ENCODE measurements at places on chromosomes 4 and X.

- DNase-seq = no peak
Measured at GRCh38 chr4:153448003-153448731, 18.0 kb upstream of the TMEM131L start.

DNA sequence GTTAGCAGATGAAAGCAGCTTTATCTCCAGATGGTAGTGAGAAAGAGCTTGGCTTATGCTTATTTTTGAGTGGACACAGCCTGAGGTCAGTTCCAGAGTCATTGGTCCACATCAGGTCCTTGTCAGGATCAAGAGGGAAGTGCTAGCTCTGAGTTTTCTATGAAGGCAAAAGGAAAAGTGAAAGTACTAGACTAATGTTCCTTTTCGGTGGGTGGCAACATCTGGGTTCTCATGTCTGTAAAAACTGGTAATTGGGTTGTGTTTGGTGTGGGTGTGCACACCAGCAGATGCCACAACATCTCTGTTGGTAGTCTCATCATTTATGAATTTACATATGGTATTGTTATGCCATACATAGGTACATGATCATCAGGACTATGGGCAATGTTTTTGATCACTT, 210.5 kb downstream of the PWWP3B start:
- no peak for DNase-seq

GRCh38 chr4:37644962-37645361, 41.2 kb downstream of the RELL1 start:
- no peak for DNase-seq

DNA sequence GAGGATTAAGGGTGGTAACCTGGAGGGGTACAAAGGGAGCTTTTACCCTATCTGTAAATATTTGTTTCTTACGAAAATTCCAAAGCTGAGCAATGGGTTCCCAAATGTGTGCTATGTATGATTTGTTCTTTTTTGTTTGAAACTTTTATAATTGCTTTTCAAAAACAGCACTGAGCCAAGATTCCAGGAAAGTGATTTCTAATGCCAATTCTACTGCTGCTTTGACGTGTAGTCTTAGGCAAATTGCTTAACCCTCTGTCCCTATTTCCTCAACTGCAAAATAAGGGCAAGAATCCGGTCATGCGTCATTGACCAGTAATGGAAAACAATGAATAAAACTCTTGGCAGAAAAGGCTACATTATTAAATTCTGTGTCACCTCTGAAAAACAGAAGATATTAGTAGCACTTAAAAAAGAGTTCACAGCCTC, 454.7 kb downstream of the IL15 start:
- DNase-seq = no peak

- DNase-seq = no peak
Measured at GRCh38 chr4:133316909-133317308, 167.8 kb downstream of the PCDH10 start.

- no peak for DNase-seq
Measured at GRCh38 chr4:123807866-123808265, 411.3 kb downstream of the SPRY1 start.

- no peak for DNase-seq
Measured at GRCh38 chr4:40699648-40700047, 50.1 kb upstream of the NSUN7 start.

DNA sequence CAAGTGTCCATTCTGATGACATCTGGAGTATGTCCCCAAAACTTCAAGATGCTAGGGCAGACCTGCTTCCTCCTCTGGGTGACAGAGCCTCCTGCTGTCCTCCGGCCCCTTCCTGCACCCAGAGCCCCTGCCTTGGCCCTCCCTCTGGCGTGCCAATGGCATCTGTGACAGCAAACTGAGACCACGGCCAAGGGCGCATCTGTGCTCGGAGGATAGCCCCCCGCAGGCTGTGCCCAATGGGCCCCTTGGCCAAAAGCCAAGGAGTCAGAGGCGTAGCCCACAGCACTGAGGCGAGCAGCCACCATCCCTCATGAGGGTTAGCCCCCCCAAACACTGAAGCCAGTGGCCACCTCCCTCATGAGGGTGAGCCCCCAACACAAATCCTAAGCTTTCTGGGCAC, 7.9 kb downstream of the LRPAP1 start:
- DNase-seq = no peak

- no peak for DNase-seq
Measured at GRCh38 chr4:61675464-61675863, 475.3 kb downstream of the ADGRL3 start.

DNA sequence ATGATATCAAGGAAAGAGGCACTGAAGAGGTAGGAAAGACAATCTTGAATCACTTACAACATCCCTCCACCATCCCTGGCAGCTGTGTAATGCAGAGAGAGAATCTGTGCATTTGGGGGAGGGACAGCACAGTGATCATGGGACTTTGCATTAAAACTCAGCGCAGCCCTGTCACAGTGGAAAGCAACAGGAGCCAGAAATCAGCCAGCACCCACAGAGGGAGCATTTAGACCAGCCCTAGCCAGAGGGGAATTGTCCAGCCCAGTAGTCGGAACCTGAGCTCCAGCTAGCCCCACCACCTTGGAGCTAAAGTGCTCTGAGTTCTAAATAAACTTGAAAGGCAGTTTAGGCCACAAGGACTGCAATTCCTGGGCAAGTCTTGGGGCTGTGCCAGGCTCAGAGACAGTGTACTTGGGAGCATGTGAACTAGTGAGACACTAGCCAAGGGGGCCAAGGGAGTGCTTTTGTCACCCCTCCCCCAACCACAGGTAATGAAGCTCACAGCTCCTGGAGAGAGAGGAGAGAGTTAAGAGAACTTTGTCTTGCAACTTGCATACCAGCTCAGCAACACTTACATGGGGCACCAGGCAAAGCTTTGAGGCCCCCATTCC, 83.9 kb upstream of the FAM241A start:
- no peak for DNase-seq

- DNase-seq = no peak
Measured at GRCh38 chrX:153750127-153750774, 13.8 kb upstream of the PLXNB3 start.

GRCh38 chr4:184727430-184727829, 6.5 kb downstream of the CENPU start:
- DNase-seq = no peak

DNA sequence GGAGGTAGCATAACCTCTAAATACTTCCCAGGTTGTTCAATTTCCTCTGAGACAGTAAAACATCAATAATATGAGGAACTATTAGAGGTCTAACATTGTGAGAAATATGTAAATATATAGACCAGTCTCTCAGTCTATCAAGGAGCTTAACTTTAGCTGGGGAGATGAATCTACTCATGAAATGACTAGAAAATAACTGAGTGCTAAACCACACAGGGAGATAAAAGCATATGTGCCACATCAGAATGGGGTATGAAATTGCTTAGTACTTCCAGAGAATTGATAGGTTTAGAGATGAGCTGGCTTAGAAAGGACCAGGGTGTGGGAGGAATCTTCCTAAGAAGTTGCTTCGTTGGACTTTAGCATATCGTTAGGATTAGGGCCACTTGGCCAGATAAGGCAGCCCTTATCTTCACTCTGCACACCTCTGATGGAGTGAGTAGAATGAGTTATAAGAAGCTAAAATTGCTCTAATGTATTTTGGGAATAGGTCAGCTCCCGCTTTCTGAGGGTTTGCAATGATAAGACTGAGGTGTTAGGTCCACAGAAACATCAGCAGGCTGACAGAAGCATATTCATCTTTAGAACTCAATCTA, 299.2 kb downstream of the UNC5C start:
- no peak for DNase-seq

- DNase-seq = no peak
Measured at GRCh38 chrX:12307961-12308360, 169.7 kb downstream of the FRMPD4 start.

- DNase-seq = no peak
Measured at GRCh38 chrX:30304866-30305265, 4.3 kb downstream of the NR0B1 start.

- DNase-seq = no peak
Measured at GRCh38 chr4:53481586-53481985, 104.1 kb downstream of the FIP1L1 start.

DNA sequence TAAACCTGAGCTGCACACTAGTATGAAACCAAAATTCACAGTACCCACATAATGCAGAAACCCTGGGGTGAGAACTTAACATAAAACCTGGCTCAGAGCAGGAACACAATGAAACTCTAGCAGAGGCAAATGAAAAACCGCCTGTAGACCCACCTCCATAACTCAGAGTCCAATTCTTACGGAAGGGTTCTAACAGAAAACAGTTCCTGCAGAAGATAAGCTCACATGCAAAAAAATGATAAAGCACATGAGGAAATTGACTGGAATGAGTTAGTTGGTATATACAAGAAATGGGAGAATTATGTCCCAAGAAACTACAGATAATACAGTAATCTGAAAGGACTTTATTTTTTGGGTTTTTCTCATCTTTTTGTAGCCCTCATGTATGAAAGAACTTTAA, 14.7 kb downstream of the RTL9 start:
- no peak for DNase-seq

- no peak for DNase-seq
Measured at GRCh38 chr4:85486425-85487086, 11.6 kb downstream of the ARHGAP24 start.

DNA sequence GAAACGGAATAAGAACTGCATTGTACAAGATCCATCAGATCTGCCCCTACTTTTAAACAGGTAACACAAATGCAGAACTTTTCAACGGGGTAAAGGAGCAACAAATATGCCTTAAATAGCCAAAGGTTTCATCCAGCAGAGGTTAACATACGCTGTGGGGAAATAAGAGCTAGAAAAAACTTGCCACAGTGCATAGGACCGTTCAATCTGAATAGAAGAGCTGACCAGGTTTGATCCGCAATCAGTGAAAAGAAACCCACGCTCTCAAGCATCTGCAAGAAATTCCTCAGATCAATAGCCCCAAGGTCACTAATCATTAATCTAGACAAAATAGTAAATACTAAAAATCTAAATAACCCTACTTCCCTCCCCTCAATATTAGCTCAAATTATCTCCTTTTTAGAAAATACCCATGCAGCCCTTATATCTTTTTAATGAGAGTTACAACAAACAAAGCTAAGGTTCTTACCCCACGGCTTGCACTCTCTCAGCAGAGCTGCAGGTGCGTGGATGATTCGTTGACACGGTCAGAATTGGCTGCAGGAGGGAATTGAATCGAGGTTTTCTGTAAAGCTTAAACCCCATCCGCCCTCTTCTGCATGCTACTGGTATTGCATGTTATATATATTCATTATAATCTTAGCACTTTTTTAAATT, at the start of gene TLR10:
Gene TLR10, minus strand, starts transcription at position 539 of the 657 bp plus-strand sequence. CDS start 7,400 bp downstream, outside the sequence.
- DNase-seq = no peak

GRCh38 chrX:122641136-122641535, 542.9 kb upstream of the GRIA3 start:
- no peak for DNase-seq

Data from NCI-H1048 (cell line).